ENCODE measurements at places on chromosomes 2 and 18.

- no peak for DNase-seq
Observed at GRCh38 chr2:32714521-32714920, 86.7 kb downstream of the TTC27 start.

GRCh38 chr2:133352719-133353118, 215.5 kb downstream of the NCKAP5 start:
- DNase-seq, result no peak

DNA sequence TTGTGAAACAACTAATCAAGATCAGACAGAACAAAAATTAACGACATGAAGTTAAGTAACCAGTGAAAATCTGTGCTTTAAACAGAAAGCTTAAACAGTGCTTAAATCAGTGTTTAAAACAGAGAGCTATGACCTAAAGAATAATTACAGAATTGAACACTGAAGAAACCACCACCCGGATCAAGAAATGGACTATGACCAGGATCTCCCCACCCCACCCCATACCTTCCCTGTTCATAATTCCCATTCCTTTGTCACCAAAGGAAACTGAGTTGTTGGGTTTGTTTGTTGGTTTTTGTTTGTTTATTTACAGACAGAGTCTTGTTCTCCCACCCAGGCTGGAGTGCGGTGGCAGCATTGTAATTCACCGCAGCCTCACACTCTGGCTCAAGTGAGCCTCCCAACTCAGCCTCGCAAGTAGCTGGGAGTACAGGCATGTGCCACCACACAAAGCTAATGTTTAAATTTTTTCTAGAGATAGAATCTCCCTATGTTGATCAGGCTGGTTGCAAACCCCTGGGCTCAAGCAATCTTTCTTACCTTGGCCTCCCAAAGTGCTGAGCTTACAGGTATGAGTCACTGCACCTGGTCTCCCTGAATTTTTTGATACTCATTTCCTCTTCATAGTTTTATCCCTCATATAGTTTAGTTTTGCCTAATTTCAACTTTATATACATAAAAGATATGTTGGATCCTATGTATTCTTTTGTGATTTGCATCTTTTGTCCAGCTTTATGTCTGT, 8.2 kb upstream of the ALPG start:
- DNase-seq, result no peak

DNA sequence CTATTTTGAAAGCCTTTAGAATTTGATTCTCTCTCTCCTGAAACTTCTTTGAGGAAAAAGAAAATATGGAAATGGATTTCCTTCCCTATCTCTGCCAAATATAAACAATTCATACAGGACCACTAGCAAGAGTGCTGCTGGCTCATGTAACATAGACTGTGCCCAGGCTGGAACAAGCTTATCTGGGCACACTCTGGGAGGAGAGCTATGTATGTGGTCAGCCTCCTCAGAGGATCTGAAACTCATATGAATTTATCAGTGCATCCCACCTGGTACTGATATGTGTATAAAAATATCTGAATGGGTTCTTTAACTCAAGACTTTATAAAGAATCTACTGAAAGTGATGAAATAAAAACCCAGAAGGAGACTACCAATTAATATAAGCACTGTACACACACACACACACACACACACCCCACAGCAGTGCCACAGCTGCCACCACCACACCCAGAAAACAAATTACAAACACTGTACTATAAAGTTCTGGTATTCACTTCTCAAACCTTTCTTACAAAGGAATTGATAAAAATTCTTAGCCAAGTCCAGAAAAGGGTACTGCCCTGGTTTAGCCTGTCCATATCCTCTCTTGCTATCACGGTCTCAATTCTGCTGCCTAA, 115.6 kb downstream of the IRS1 start:
- no peak for DNase-seq

DNA sequence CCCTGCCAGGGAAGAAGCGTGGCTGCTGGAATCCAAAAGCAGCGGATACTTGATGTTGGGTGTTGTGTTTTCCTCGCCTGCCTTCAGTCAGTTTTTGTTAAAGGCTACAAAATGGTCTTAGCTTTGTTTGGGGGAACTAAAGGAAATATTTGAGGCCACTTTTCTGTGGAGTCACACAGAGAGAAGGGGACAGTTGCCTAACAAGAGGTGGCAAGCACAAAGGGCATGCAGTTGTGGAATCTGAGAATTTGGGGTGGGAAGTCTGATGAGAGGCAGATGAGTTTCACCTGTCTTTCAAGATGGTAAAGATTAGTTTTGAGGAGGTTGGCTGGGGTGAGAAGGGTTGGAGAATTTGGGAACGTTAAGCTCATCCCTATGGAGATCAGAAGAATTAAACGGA, 2.9 kb downstream of the MALT1 start:
- no peak for DNase-seq

GRCh38 chr2:215654148-215654819, 218.4 kb upstream of the FN1 start:
- DNase-seq, result no peak

DNA sequence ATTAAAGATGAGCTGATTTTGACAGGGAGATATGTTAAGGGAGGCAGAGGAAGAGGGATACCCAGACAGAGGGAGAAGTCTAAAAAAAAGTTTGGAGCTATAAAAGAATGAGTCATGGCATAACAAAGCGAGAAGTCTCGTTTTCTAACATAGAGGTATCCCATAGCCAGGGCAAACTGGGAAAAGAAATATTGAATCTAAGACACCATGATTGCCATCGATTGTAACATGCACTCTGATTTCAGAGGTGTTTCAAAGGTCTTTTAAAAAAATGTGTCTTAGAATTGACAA, 110.7 kb downstream of the MDH1 start:
- DNase-seq, result no peak

GRCh38 chr2:125596612-125597011, 1059.3 kb upstream of the GYPC start:
- no peak for DNase-seq

- DNase-seq, result no peak
Observed at GRCh38 chr2:121902171-121902591, 146.7 kb downstream of the TSN start.

- DNase-seq, result no peak
Observed at GRCh38 chr2:85231952-85232351, 95.8 kb downstream of the TGOLN2 start.

Measured in NCI-H2081 (cell line).